ENCODE measurements at places on chromosomes 12 and 14. TPM values are rescaled to one million over a fixed set of nuclear protein-coding genes. Genes with fewer than 3 reads are reported as not detected.

DNA sequence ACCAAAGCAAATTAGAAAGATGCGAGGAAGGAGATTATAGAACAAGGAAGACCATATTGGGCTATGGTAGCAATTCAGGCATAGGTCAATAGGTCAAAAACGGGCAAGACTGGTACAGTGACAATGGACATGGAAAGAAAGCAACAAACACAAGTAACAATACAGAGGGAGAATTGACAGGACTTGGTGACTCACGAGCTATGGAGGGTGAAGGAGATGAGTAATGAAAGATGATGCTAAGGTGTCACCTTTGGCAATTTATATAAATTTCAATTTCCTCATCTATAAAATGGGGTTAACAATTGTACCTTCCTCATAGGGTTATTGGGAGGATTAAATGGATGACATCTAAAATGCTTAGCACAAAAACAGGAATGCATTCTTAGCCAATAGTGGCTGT, 15.1 kb upstream of the DUSP16 start:
- DNase-seq: no peak

GRCh38 chr14:31441273-31442111, 15.8 kb downstream of the DTD2 start:
- peak; percentile 80 for DNase-seq

DNA sequence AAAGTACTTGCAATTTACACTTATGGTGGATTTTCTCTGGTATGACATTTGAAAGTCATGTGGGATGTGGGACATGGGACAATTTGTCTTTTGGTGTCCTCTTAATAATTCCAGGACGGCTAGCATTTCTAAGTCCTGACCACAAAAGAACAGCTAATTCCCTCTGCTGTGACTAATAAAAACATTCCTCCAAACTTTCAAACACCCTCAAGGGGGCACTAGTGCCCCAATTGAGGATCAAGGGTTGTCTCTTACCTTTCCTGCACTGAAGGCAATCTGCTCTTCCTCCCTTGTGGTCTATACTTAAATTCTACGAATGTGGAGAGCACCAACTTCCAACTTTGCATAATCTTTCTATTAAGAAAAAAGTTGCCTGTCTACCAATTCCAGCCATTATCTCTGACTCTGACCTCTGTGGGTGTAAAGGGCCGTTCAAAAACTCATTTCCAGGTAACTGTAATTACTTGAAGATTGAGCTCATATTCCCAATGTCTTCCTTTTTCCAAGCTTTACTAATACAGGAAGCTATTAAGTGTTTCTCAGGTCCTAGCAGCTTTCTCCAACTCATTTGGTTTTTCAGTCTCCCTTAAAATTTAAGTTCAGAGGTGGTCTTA, 210.2 kb downstream of the PTPRO start:
- DNase-seq: peak; percentile 66

AMIGO2 gene
- 44.3 TPM for total RNA-seq

- no peak for DNase-seq
Measured at GRCh38 chr12:106291342-106291741, 11.2 kb upstream of the TCP11L2 start.

MAP4K5 gene
- total RNA-seq: 23.5 TPM

HOXC9 gene
- 5.6 TPM for total RNA-seq

DNA sequence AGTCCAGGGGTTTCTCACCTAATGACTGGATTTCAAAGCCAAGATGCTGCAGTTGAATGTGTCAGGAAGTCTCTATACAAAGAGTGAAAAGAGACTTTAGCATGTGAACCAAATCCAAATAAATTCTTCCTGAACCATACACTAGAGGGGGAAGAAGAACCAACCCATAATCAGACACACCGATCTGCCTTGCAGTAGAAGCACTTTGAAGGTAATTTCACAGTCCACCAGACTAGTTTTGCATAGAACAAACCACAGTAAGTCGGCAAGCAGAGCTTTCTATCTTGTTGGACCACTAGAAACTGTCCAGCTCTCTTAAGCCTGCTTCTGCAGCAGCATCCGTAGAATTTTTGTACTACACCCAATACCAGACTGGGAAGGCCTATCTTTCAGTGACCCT, 39.3 kb downstream of the FIGNL2 start:
- no peak for DNase-seq

GRCh38 chr14:68312300-68312699, 480.6 kb downstream of the ZFP36L1 start:
- no peak for DNase-seq

- DNase-seq: no peak
Measured at GRCh38 chr12:47747126-47747525, 11.6 kb downstream of the RAPGEF3 start.

- DNase-seq: no peak
Measured at GRCh38 chr12:42039577-42039976, 105.1 kb downstream of the GXYLT1 start.

DNA sequence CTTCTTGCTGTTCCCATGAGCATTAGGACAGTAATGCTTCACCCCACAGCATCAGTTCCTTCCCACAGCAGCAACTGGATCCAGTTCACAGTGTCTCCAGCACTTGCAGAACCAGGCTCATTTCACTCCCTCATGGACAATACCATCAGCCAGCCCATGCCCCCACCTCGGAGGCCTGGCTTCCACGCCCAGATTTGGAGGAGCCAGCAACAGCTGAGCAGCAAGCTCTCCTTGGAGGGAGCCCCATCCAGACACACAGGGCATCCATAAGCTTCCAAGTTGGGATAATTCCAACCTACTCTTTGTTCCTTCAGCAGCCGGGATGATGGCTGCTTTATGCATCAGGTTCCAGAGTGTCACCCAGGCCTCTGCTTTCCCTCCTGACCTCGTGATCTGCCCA, 250.0 kb downstream of the GLT1D1 start:
- no peak for DNase-seq

MYL6B gene
- total RNA-seq: 88.0 TPM

MRPS35 gene
- total RNA-seq: 105 TPM

CGRRF1 gene
- total RNA-seq: 12.4 TPM

GRCh38 chr14:95472819-95473251, 43.6 kb downstream of the SYNE3 start:
- no peak for DNase-seq
